ENCODE measurements at places on chromosomes 5 and 9. TPM values are rescaled to one million over a fixed set of nuclear protein-coding genes. Genes with fewer than 3 reads are reported as not detected.

- no peak for DNase-seq
Measured at GRCh38 chr5:170693701-170694100, 89.8 kb upstream of the GABRP start.

DNA sequence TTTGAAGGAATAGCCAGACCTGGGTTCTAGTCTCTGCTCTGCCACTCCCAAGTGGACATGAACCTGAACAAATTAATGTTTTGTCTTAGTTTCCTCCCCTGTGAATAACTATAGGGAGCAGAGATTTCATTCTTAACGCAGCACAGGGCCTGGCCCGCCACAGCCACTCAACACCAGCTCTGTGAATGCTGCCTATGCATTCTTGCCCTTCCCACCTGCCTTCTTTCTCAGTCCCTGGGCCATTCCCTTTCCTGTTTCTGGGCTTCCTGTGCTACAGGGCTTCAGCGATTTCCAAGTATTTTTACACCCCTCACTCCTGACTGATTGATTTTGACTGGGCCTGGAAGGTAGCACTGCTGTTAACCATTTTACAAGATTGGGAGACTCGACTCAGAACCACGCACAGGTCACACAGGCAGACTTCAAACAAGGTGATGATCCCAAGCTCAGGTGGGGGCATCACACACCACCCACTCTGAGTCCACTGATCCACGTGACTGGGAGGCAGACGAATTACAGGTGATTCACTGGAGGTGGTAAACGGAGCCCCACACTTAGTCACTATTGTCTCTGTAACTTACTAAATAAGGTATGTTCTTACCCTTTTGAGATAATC is 21.4 kb downstream of the PTPN3 start:
- DNase-seq = peak; percentile 35

DNA sequence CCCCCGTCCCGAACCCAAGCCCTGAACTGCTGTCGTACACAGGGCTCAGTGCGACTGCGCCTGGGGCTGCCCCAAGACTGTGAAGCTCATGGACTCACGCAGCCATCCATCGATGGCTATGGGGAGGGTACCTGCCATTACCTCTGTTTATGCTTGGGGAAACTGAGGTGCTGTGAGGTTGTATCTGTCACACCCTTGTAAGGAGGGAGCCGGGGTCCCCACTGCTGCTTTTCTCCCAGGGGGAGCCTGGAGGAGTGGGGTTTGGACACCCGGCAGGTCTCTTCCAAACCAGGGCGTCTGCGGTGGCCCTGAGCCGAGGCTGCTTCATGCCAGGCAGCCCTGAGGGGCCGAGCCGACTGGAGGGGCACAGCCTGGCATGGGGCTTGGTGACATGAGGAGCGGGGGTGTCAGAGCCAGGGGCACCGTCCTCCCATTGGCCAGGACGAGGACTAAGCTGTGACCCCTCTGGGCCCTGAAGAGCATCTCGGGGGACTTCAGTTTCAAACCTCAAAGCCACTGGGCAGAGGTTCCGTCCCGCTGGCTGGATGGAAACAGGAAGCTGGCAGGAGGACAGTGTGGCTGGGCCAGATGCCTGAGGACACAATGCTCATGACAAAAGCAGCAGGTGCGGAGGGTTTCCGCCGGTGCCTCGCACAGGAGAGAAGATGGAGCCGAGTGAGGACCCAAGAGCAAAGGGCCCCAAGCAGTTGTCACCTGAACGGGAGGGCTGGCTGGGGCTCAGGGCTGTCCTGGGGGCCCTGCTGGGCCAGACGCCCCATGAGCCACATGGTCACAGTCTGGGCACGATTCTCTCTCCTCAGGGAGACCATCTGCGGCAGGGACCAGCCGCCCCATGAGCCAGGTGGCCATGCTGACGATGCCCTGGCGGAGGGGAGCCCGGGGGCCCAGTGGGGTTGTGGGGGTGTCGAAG is 54.4 kb upstream of the EXOC3 start:
- DNase-seq = no peak

Gene GPSM1
- 8.4 TPM for total RNA-seq

DNA sequence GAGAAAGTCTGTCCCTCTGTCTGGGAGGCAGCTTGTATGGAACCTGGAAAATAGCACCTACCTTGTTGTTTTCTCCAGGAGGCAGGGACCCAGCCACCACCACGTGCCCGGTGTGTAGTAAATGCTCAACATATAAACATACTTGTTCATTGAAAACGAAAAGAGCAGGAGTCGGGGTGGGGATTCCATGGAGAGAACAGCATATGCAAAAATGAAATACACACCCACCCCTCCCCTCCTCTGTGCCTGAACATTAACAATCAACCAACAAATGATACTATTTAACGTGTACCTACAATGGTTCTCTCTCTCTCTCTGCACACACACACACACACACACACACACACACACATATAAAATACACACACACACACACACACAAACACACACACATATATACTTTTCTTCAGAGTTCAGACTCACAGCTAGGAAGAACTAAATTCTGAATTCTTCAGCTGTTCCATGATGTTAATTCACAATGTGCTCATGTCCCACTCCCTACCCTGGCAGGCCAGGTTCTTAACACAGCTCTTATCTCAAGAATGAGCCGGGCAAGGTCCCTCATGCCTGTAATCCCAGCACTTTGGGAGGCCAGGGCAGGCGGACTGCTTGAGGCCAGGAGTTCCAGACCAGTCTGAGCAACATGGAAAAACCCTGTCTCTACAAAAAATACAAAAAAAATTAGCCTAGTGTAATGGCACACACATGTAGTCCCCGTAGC is 16.3 kb upstream of the DENND1A start:
- DNase-seq = no peak

DNA sequence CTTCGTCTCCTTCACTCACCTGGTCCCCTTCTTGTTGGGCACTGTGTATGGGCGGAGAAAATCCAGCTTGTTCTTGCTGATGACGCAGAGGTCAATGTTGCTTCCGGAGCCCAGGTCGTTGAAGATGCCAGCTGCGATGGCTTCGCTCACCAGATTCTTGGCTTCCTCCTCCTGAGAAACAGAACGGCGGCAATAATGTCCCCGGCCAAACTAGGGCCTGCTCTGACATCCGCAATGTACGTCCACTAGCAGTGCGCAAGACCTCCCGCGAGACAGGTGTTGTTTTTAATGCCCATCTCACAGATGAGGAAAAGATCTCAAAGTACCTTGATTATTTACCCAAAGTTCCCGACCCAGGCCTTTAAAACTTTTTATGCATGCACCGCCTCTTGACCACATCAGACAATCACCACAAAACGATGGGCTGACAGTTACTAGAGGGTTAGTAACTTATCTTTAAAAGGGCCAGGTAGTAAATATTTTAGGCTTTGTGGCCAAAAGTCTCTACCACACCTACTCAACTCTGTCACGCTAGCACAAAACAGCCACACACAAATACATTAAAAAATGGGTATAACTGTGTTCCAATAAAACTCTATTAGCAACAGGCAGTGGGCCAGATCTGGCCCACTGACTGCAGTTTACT is 58.4 kb downstream of the PSMB7 start:
- no peak for DNase-seq

Gene RBM18
- 1.1 TPM for total RNA-seq

DNA sequence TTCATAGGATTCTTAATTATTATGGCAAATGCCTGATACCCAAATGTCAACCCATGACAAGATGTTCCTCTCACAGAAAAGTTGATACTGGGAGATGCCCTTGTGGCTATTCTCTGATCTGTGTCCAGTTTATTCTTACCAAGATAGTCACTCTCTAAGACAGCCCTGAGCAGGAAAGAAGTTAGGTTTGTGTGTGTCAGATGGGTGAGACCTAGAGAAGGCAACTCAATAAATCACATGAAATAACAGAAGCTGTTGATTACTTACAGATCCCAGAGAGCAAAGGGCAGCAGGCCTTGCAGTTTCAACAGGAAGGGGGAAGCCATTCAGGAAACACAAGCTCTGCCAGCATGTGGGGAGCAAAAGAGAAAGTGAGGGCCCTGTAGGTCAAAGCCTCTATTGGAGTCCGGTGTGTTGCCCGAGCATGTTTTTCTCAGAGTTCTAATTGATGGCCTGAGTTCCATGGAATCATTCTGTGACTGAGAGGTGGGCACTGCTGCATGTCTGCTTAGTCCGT is 1193.7 kb upstream of the CDH18 start:
- no peak for DNase-seq

Measured in transverse colon (tissue), 4 donors.